Activated T-cell treated with anti-CD3 and anti-CD28 coated beads, Interleukin-2, amount 50 U/mL, for 72 hours (primary cell): ENCODE measurements at places on chromosomes 16 and 17. TPM values are rescaled to one million over a fixed set of nuclear protein-coding genes. Genes with fewer than 3 reads are reported as not detected.

RASD1 gene
- 1.6 TPM for total RNA-seq

SCARF1 gene
- total RNA-seq, result 2.5 TPM

CACNG3 gene
- not detected for total RNA-seq

PLXDC1 gene
- total RNA-seq, result 3.0 TPM

TEX14 gene
- 0.84 TPM for total RNA-seq

DNA sequence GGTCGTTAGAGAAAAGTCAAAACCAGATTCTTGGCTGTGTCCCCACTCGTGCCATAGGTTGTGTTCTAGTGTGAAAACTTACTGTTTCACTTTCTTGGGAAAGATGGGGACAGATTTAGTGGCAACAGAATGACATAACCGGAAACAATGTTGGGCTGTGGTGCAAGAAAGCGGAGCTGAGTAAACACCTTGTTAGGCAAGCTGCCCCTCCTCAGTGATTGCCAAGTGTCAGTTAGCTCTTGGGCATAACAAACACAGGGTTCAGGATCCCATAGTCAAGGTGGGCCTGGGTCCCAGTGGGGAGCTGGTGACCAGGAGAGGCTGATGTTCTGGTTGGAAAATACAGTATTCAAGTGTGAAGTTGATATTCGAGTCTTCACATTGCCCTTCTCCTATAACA, 15.4 kb downstream of the UBN1 start:
- H3K27ac ChIP-seq, result no peak overlapping the region
- peaks cover 17% of the 10 kb centered on the region for H3K36me3 ChIP-seq
- no peaks in the 10 kb centered on the region for H3K4me1 ChIP-seq
- H3K27me3 ChIP-seq, result no peaks in the 10 kb centered on the region
- no peak for DNase-seq
- no peak overlapping the region for H3K4me3 ChIP-seq

DNA sequence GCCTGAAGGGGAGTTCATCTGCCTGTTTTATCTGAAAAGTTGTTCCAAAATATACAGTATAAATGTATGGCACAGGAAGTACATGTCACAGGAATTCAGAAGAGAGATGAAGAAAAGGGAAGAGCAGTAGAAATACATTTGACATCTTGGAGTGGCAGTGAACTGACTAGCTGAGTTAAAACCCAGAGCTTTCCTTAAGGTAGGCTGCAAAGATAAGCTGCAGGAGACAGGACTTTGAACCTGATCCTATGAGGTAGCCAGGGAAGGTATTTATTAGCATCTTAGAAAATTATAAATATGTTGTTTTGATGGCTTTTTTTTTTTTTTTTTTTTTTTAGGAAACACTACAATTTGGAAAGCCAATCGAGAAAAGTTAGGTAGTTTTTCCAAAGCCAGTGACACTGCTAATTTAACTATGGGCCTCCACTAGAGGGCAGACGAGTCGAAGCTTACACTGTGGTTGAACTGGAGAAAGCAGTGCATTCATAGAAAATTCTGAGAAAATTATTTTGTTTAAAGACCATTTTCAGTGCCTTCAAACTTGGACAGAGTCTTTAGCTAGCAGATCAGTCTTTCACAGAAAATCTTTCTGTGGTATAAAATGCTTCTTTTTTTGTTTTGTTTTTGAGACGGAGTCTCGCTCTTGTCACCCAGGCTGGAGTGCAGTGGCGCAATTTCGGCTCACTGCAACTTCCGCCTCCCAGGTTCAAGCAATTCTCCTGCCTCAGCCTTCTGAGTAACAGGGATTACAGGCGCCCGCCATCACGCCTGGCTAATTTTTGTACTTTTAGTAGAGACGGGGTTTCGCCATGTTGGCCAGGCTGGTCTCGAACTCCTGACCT, 122.3 kb downstream of the SSH2 start:
- no peak overlapping the region for H3K27ac ChIP-seq
- H3K27me3 ChIP-seq, result no peaks in the 10 kb centered on the region
- peak; percentile 71 for DNase-seq
- peaks cover 20% of the 10 kb centered on the region for H3K4me1 ChIP-seq
- no peaks in the 10 kb centered on the region for H3K36me3 ChIP-seq

DNA sequence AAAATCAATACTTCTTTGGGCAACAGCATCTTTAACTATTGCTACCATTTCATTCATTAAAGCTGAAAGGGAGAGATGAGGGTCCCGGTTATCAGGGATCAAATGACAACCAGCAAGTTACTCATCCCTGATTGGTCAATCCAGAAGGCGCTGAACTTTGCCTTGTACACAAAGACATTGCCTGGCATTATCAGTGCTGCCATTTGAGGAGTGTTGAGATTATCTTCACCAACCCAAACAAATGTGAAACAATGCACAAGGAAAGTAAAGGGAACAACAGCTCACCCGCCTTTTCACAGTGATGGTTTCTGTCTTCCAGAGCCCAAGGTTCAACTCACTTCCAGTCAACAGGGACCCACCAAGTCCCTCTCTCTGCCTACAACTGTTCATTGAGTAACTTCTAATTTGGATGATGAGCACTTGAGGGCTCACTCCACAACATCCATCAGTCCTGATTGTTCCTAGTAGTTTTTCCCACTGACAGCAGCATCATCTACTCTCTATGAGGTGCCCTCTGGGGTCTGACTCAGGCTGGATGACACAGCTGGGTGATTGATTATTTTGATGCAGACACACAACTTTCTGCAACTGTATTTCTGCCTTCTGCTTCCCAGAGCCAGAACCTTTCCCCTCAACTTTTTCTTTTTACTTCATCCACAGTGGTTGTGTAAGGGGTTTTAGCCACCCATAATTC, 32.0 kb downstream of the LYRM9 start:
- no peak overlapping the region for H3K27ac ChIP-seq
- no peaks in the 10 kb centered on the region for H3K36me3 ChIP-seq
- DNase-seq, result no peak
- no peak overlapping the region for H3K4me3 ChIP-seq
- peaks cover 6% of the 10 kb centered on the region for H3K27me3 ChIP-seq

DNA sequence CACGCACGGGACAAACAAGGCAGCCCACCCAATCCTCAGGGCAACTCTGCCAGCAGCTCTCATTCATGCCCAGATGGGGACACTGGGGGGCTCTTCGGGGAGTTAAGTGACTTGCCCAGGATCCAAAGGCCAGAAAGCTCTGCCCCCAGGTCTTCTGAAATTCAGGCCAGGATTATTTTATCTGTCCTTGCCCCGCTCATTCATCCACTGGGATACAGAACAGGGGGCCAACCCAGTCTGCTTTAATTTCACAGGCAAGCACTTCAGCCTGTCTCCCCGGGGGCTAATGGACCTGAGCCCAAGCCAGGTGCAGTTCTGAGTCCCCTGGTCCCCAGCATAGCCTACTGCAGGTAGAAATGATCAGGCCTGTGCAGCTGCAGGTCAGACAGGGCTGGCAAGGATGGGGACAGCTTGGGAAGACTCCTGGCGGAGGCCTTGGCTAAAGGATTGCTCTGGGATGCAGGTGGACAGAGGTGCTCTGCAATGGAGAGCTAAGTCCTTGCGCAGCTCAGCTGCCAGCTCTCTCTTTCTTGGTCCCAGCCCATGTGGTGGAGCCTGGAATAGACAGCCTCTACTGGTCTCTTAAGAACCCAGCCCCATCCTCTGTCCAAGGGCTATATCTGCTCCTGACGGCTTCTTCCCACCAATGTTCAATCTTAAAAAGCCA, 766 bp upstream of the B3GNT9 start:
- H3K27me3 ChIP-seq, result peaks cover 23% of the 10 kb centered on the region
- no peak for DNase-seq
- no peak overlapping the region for H3K27ac ChIP-seq
- peaks cover 34% of the 10 kb centered on the region for H3K4me1 ChIP-seq

- no peak overlapping the region for H3K27ac ChIP-seq
- no peaks in the 10 kb centered on the region for H3K4me1 ChIP-seq
- no peaks in the 10 kb centered on the region for H3K27me3 ChIP-seq
- DNase-seq, result no peak
Measured at GRCh38 chr16:27708651-27709050, 158.7 kb downstream of the KATNIP start.

DNA sequence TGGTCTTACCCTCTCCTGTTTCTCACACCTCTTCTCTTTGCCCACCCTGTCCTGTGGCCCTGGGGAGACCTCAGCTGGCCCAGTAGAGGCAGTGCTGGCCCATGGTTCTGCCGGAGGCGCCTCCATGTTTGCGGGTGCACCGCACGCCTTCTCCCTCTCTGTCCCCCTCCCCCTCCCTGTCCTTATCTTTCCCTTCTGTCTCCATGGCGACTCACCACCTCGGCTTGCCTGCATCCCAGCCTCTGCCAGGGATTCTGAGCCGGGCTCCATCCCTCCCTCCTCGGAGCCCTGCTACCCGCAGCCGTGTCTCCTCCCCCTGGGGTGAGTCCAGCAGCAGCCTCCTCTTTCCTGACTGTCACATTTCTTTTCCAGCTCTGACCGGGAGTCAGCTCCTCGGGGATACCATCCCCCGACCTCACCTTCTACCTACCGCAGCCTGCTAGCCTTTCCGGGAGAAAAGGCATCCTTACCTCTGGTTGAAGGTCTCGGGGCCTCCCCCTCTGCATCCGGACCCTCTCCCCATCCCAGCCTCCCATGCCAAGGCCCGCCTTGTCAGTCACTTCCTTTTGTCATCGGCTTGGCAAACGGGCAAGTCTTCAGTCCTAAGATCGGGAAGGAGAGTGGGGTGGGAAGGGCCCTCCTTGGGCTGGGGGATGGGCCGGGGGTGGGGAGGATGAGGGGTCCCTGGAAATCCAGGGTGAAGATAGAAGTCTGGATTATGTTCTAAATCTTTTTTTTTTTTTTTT, at the start of gene RNF112:
Gene RNF112 (plus strand): TSS at position 358 of the 746 bp plus-strand sequence. CDS start 177 bp downstream, at position 535.
- no peaks in the 10 kb centered on the region for H3K36me3 ChIP-seq
- no peak for DNase-seq
- H3K27me3 ChIP-seq, result no peaks in the 10 kb centered on the region
- no peaks in the 10 kb centered on the region for H3K4me1 ChIP-seq

GRCh38 chr16:67111951-67112444, 2.3 kb downstream of the PHAF1 start:
- H3K4me3 ChIP-seq, result no peak overlapping the region
- no peaks in the 10 kb centered on the region for H3K27me3 ChIP-seq
- H3K27ac ChIP-seq, result peak overlapping the region; percentile 84
- no peak for DNase-seq
- H3K4me1 ChIP-seq, result peaks cover 42% of the 10 kb centered on the region
- H3K36me3 ChIP-seq, result no peaks in the 10 kb centered on the region

DNA sequence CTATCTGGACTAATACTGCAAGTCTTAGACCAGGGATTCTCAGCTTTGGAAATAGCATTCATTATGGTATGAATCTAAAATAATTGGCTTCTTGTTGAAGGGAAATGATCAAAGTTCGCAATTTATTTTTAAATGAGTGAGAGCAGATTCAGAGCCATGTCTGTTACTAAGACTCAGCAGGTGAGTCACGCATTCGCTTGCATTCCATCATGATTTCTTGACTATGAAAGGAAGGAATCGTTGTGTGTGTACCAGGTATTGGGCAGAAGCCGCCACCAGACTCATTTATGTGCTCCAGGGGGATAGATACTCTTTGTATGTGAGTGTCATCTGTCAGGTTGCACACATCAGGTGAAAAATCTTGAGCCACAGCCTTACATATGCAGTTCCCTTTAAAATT, 10.8 kb downstream of the GSG1L2 start:
- H3K4me3 ChIP-seq, result no peak overlapping the region
- H3K27me3 ChIP-seq, result no peaks in the 10 kb centered on the region
- no peaks in the 10 kb centered on the region for H3K4me1 ChIP-seq
- no peak overlapping the region for H3K27ac ChIP-seq

- peaks cover 72% of the 10 kb centered on the region for H3K27me3 ChIP-seq
- H3K4me3 ChIP-seq, result peak overlapping the region; percentile 60
- H3K4me1 ChIP-seq, result peaks cover 16% of the 10 kb centered on the region
- no peak for DNase-seq
Measured at GRCh38 chr16:73062743-73063733, 15.1 kb upstream of the ZFHX3 start.

DNA sequence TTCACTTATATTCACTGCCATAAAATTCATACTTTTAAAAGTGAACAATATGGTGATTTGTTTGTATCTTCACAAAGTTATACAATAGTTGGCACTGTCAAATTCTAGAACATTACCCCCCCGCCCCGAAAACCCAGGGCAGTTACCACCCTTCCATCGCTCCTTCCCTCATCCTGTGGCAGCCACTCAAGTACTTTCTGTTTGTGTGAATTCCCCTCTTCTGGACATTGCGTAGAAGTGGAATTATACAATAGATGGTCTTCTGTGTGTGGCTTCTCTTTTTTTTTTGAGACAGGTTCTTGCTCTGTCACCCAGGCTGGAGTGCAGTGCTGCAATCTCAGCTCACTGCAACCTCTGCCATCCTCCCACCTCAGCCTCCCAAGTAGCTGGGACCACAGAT, 58.6 kb downstream of the SPECC1 start:
- no peaks in the 10 kb centered on the region for H3K36me3 ChIP-seq
- no peak for DNase-seq
- H3K27ac ChIP-seq, result no peak overlapping the region
- peaks cover 11% of the 10 kb centered on the region for H3K27me3 ChIP-seq
- peaks cover 25% of the 10 kb centered on the region for H3K4me1 ChIP-seq

DNA sequence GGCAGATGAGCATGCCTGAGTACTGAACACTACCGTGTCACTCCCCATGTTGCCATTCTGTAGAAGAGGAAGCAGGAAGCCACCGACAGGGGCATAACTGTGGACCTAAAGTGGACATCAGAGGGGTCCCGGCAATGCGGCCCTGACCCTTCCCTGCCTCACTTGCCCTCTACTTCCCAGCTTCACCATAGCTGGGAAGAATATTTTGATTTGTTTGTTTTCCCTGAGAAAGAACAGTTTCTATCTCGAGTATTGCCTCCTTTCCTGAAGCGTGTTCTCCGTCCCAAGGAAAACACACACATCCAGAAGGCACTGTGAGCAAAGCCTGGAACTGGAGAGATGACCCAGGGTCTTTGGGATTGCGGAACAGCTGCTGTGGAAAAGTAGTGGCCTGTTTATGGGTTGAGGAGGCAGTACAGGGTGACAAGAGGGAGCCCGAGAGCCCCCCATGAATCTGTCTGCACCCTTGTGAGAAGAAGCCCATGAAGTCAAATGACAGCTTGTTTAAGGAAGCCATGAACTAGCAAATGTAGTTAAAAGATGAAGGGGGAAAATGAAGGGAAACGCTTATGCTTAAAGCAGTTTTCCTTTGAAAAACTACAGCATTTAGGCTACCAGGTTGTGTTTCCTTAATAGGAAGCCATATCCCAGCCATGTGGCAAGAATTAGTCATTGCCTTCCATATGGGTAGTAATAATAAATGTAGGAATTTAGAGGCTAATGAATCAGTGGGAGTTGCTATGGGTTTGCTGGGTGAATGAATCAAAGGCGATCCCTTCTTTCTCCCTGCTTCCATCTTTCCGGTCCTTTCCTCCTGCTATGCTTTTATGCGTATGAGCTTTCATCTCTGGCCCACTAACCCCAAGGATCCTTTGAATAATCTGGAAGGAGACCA, 90.0 kb upstream of the TBX2 start:
- H3K36me3 ChIP-seq, result no peaks in the 10 kb centered on the region
- no peaks in the 10 kb centered on the region for H3K4me1 ChIP-seq
- H3K4me3 ChIP-seq, result no peak overlapping the region
- no peaks in the 10 kb centered on the region for H3K27me3 ChIP-seq

GRCh38 chr17:40555296-40556190, 9.7 kb downstream of the CCR7 start:
- H3K4me3 ChIP-seq, result peak overlapping the region; percentile 69
- H3K27me3 ChIP-seq, result no peaks in the 10 kb centered on the region
- no peak for DNase-seq
- H3K36me3 ChIP-seq, result peaks cover 56% of the 10 kb centered on the region
- peak overlapping the region; percentile 83 for H3K27ac ChIP-seq
- peaks cover 98% of the 10 kb centered on the region for H3K4me1 ChIP-seq
